ENCODE measurements at places on chromosomes 3 and 15. TPM values are rescaled to one million over a fixed set of nuclear protein-coding genes. Genes with fewer than 3 reads are reported as not detected.

SLC9C1 gene
- total RNA-seq = not detected

POTEB3 gene
- total RNA-seq = not detected

EBLN2 gene
- total RNA-seq = 1.7 TPM

WWTR1 gene
- 52.4 TPM for total RNA-seq

WNT7A gene
- total RNA-seq = 0.67 TPM

FBXW12 gene
- total RNA-seq = not detected

GRCh38 chr3:45693941-45694521 lies 4.8 kb downstream of the SACM1L start:
- DNase-seq = no peak

GRCh38 chr3:13556917-13557316 lies 8.0 kb downstream of the FBLN2 start:
- DNase-seq = no peak

GRCh38 chr3:41065340-41065739 lies 134.0 kb upstream of the CTNNB1 start:
- no peak for DNase-seq

DNA sequence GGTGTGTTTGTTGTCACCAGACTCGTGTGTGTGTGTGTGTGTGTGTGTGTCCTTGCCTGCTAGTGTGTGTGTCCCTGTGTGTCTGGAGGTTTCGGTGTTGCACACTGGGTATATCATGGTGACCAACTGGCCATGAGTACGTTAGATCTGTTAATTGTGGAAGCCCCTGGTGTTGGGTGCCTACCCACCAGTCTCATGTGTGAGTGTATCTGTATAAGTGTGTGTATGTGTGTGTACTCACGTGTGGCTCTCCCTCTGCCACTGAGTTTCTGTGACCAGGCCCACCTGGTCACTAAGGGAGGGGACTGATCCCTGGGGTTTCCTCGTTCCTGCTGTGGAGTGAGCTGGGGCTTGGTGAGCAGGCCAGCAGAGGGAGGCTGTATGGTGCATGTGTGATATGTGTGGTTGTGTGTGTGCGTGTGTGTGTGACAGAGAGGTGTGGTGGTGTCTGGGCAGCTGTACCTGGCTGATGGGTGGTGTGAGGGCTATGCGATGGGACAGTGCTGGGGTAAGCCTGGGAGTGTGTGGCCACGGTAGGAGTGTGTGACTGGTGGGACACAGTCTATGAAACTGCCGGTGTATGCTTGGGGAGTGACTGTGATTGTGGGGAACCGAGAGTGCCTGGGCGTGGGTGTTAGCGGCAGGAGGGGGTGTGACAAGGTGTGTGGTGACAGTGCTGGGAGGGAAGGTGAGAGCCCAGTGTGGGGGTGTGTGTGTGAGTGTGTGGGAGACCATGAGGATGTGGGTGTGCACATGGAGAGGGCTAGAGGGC lies 1.8 kb downstream of the PRKCD start:
- DNase-seq = no peak

DNA sequence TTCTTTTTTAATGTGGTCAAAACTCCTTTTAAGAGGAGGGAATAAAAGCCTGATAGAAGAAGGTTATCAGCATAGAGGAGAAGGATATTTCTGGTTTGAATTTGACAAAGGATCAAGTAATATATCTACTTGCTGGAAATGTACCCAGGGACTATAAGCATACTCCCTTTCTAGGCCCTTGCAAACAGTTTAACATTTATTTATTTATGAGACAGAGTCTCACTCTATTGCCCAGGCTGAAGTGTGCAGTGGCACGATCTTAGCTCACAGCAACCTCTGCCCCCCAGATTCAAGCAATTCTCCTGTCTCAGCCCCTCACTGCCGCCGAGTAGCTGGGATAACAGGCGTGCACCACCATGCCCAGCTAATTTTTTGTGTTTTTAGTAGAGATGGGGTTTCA lies 71.6 kb downstream of the SLMAP start:
- no peak for DNase-seq

DNA sequence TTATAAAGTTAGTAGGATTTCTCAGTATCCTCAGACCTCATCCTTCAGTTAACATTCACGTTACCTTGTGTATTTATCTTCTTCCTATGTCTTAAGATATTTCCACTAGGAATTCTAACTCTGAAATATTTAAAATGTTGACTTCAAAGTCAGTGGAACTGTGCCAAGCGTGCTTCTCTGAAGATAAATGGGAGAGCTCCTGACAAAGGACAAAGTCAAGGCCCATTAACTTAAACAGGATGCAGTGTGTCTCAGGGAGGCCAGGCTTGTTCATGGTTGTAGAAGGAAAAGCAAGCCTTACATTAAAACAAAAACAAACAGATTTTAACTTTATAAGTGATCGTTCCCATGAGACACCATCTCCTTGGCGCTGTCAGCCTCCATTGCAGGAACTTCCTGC lies 41.5 kb downstream of the ABHD17C start:
- DNase-seq = no peak

GRCh38 chr3:16382845-16383244 lies 117.8 kb downstream of the OXNAD1 start:
- DNase-seq = no peak

GRCh38 chr3:64444490-64445108 lies 219.3 kb upstream of the PRICKLE2 start:
- DNase-seq = no peak

DNA sequence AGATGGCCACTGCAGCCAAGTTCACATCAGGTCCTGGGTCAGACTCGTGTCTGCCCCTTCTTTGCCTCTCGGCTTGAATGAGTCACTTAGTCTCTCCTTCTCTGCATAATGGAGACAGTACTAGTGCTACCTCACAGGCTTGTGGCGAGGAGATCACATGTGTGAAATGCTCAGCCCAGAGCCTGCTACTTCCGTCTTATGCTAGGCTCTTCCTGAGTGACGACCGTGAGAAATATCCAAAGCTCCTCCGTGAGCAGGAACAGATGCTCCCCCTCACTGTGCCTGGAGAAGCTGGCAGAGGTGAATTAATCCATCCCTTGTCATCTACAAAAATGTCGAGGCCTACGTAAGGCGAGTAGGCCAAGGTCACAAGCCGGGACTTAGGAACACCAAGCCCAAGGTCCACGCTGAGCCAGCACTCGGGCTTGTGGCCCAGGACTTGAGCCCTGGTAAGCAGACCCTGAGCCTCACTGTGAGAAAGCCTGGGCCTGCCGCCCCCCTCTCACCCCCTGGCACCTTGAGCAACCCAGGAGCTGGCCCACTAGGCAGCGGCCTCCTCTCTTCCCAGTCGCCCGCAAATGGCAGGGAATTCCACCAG lies 17.9 kb downstream of the PAK6 start:
- no peak for DNase-seq

- no peak for DNase-seq
These were observed 330.5 kb upstream of the CTDSPL start for GRCh38 chr3:37531066-37531720.

DNA sequence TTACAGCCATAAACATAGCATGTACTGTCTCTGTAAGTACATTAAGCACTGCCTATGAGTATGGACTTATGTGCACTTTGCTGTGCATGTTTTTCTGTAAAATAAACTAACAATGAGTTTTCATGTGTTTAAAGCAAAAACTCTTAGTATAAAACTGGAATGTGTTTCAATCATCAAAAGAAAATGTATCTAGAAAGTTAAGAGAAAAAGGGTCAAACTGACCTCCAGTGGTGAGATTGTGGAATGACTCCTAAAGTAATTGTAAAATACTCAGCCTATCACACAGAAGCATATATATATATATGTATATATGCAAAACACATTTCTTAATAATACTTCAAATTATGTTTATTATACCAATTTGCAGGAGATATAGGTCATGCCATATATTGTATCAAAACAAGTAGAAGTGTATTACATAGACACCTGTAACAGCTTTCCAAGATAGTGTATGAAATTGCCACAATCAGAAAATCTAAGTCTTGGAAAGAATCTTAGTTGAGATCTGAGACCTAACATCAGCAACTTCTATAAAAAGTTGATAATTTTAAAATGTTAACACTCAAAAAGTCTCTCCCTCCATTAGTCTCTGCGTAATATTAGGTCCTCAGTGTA lies 199.6 kb downstream of the FMN1 start:
- DNase-seq = no peak

DNA sequence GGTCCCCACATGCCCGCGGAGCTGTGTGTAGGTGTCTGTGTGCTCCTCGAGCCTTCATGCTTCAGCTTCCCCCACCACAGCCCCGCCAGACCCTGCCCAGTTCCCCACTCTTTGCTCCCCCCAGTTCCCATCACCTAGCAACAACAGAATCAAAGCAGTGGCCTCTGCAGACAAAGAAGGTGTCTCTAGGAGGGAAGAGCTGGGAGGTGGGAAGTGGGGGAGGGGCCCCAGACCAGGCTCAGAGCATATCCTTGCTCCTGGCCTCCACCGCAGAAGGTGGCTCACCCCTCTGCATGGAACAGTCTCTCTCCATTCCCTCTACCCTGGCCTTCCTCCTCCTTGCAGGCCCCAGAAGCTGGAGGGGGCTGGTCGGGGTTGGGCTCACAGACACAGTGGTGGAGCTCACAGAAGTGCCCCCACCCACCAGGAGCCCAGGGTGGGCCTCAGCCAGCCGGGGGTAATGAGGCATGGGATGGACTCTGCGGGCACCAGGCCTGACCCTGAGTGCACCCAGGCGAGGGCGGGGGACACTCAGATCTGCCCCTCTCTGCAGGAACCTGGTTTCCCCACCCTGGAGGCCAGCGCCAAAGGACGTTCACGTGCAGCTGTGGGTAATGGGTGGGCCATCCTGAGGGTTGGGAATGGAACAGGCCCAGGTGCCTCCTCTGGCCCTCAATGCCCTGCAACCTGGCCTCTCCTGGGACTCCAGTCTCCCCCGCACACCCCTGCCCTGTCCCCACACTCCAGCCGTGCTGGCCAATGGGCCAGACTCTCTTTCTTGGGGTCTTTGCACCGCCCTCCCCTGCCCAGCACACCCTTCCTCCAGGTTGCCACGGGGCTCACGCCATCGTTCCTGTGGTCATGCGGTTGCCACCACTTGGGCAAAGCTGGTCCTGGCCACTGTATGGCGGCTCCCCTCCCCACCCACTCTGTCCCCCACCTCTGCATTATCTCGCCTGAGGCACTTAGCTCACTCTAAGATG lies 53.4 kb downstream of the TPRA1 start:
- DNase-seq = no peak

GRCh38 chr3:99570061-99570460 lies 68.3 kb upstream of the COL8A1 start:
- DNase-seq = no peak

All from lower leg skin (tissue), 4 donors.